Frontal cortex (tissue), 4 donors: ENCODE measurements at places on chromosomes 5 and 9. TPM values are rescaled to one million over a fixed set of nuclear protein-coding genes. Genes with fewer than 3 reads are reported as not detected.

Gene SMIM33
- not detected for total RNA-seq

Gene SLC6A18
- total RNA-seq = not detected

Gene MYO10
- total RNA-seq = 25.3 TPM

Gene HMMR
- 2.9 TPM for total RNA-seq

Gene PCDHA6
- total RNA-seq = 17.1 TPM

Gene DOCK8
- 2.4 TPM for total RNA-seq

Gene PPP3R2
- total RNA-seq = 0.41 TPM

Gene CDC25C
- 2.4 TPM for total RNA-seq

DNA sequence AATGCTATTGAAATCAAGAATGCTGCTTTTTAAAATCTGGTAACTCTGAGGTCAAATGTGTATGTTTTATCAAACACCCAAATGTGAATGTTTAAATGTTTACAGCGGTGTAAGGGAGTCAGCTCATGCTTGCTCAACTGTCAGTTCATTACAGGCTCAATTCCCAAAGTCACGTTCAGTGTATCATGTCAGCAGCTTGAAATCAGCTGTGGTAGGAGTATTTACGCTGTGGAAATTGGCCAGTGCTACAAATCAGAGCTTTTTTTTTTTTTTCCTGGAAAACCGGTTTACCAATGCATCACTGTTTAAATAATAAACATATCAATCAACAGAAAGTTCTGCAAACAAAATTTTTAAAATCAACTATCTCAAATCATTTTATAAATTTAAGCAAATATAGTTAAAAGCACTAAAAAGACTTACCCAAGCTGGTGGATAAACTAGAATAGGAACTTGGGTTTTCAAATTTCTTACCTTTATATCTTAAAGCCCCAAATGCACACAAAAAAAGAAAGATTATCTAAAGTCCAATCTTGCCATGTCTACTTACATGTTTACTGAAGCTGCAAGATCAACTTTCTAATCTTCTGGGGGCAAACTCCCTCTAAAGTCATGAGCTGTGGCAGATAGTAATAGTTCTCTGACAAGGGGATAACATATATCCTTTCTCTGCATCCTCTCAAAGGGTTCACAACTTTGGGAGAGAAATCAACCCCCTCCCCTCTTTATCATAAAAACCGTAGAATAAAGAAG lies 57.6 kb upstream of the GRAMD2B start:
- DNase-seq = no peak

DNA sequence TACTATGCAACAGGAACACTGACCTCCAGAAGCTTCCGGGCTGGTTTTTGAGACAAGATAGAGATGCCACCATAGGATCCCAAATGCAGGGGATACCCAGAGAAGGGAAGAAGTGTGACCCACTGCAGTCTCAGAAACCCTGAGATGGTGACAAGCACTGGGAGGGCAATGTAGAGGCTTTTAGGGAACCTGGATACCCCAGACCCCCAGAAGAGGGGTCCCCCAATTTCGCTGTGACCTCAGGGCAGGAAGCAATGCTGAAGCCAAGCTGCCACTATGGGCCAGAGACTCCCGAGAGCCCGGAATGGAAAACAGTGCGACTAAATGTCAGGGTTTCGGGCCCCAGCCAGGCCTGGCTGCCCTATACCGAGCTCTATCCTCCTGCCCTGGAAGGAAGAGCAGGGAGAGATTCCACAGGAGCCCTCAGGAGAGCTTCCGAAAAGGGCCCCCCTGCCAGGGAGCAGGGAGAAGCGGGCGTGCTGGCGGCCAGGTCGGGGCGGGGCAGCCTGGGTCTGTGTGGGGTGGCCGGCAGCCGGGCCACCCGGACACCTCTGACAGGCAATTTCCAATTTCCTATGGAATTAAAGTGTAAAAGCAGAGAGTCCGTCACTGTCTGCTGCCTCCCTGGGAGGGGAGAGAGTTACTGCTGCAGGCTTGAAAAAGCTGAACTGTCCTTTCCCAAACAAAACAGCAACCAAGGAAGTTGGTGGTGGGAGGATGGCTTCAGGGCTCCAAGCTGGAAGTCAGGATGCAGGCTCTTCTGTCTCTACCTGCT lies 154.2 kb downstream of the FGF18 start:
- no peak for DNase-seq

- no peak for DNase-seq
Observed at GRCh38 chr5:68254810-68255209, 39.3 kb downstream of the PIK3R1 start.

GRCh38 chr9:107213080-107213479 lies 70.0 kb upstream of the RAD23B start:
- no peak for DNase-seq

DNA sequence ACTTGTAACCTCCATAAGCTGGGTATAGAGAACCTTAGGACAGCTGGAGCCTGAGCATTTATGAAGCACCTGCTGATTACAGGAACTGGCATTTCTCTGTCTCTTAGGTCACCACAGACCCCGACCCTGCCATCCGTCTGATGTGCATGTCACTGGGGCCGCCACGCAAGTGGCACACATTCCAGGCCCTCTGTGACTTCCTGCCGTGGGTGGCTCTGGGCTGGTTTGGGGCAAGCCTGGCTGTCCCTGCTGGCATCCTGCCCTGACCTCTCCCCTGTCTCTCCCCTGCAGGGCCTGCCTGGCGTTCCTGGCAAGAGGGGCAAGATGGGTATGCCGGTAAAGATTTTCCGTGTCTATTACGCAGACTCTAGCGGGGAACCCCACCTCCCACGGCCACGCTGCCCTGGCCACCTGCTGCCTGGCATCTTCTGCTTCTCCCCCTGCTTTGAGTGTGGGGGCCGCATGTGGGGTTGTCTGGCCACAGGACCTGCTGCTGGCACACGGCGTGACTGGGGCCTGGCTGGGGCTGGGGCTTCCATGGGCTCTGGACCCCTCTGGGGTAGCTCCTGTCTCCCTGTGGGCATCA lies 55.4 kb downstream of the COL27A1 start:
- no peak for DNase-seq

GRCh38 chr5:23289162-23289561 lies 218.2 kb upstream of the PRDM9 start:
- DNase-seq = no peak

DNA sequence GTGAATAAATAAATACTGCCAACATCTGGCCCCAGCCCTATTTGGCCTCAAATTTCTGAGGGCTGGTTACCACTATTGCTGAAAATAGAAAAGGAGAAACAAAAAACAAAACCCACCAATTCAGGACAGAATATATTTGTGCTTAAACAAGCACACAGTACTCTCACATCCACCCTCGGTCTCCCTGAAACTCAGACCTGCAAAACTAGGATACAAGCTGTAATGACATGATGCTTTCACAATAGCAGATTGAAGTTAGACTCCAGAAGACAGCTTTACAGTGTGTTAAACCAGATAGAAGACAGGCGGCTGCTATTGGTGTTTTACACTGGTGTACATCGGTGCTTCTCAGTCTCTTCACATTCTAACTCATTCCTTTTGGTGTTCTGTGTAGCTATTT lies 214.9 kb upstream of the DMRT1 start:
- no peak for DNase-seq

GRCh38 chr5:15585128-15585527 lies 85.1 kb downstream of the FBXL7 start:
- DNase-seq = no peak

DNA sequence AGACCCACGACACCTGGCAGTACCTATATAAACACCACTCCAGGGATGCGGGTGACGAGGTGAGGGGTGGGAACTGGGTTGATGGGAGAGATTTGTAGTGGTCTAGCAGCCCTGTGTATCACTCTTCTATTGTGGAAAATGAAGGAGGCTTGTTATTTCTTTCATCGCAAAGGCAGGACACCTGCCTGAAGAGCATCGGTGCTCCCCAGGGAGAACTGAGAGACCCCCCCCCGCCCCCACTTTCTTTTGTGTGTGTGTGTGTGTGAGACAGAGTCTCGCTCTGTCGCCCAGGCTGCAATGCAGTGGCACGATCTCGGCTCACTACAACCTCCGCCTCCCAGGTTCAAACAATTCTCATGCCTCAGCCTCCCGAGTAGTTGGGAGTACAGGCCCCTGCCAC lies 8.3 kb upstream of the WDR5 start:
- DNase-seq = no peak

- no peak for DNase-seq
Observed at GRCh38 chr5:178238711-178239592, 6.3 kb upstream of the PHYKPL start.

GRCh38 chr9:126373241-126373640 lies 46.6 kb downstream of the MVB12B start:
- no peak for DNase-seq

GRCh38 chr9:8365466-8366160 lies 566.0 kb upstream of the DMAC1 start:
- DNase-seq = no peak

DNA sequence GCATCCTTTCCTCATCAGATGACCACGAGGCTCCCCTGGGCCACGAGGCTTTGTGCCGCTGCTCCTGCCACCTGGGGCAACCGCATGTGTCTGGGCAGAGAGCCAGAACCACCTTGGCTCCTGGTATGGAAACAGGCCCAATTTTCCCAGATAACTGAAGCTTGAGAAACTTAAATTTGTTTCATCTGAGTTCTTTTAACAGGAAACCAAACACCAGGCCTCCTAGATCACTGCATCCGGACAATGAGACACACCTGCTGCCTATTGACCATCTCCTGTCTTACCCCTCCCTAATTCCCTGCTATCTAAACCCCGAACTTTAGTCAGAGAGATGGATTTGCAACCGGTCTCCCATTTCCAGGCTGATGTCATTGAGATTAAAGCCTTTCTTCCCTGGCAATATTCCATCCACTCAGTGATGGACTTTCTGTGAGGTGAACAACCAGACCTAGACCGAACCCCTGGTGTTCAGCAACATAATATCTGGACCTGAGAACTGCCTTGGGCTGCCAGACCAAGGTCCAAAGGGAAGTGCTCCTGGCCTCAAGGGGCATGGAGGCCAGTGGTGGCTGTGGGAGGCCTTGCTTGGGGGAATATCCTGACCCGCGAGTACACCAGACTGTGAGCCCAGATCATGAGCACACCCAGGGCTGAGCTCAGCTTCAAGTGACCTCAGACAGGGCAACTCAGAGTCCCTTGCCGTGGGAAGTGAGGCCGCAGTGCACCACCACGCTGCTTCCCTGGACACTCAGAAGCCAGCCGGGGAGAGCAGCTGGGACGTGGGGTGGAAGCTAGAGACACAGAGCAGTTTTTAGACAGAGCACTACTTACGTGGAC lies 199.7 kb downstream of the HSPA4 start:
- DNase-seq = no peak

GRCh38 chr9:16899606-16900005 lies 29.1 kb upstream of the BNC2 start:
- DNase-seq = no peak

DNA sequence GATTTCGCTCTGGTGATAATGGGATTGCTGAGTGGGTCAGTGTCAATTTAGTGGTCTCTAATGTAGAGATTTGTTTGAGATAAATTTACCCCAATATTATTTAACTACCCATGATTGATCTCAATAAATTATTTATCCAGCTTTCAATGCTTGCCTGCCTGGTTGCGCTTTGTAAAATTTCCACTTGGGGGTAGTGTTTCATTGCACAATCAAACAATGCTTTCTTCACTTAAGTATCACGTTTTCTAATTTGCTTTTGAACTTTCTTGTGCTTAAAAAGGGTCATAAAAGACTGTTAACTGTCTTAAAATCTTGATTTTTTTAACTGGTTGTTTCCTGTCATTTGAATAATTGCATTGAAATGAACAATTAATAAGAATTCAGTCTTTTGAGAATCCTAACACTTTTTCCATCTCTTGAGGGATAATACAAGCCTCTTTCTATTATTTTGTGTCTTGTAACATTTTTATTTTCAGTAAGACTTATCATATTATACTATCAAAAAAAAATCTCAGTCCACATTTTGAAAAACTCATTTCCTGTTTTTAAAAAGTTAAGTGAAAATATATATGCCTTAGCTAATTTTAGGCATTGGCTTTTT lies 18.7 kb downstream of the HSD17B4 start:
- DNase-seq = no peak

DNA sequence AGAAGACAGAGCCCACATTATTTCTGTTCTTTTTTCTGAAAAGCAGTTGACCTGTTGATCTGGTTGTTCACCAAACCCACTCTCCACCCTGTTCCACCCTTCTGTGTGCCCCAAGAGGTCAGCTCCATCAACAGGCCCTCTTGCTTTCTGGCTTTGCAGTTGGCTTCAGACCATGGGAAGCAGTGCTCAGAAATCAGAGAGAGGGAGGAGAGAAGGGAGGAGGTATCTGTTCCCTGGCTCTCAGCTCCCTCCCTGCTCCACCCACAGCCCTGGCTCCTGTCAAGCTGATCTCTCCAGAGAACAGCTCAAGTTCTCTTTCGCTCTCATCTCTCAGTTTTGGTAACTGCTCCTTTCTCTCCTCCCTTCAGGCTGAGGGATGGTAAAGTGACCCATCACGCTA lies 144.2 kb upstream of the RAI14 start:
- DNase-seq = no peak

DNA sequence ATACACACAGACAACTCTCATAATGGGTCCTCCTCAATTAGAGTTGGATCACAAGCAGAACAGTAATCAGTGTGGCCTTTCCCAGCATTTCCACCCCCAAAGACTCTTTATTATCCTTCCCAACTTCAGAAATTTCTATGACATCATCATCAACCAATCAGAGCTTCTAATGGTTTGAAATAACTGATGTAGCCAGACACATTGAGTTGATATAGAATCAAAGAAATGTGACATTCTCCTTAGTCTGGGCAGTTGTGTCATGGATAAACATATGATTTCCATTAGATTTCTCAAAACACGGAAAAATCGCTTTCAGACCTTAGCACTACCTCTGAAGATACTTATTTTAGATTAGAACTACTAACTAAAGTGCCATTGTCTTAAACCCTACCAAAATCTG lies 75.7 kb upstream of the NFIB start:
- no peak for DNase-seq

DNA sequence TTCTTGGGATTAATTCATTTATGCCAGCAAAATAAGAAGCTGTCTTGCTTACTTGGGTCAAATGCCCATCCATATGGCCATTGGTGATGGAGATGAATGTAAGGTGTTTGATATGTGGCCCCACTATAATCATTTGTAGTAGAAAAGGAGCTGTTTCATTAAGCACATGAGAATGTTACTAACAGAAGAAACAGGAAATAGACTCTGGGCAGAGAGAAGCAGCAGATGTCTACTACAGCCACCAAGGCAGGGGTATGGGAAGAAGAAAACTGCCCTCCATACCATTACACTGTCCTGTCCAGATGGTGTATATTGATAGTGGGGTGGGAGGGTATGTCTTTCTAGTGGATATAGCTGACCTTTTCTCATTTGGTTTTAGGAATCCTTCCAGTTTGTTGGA lies 386.6 kb upstream of the CLINT1 start:
- no peak for DNase-seq

DNA sequence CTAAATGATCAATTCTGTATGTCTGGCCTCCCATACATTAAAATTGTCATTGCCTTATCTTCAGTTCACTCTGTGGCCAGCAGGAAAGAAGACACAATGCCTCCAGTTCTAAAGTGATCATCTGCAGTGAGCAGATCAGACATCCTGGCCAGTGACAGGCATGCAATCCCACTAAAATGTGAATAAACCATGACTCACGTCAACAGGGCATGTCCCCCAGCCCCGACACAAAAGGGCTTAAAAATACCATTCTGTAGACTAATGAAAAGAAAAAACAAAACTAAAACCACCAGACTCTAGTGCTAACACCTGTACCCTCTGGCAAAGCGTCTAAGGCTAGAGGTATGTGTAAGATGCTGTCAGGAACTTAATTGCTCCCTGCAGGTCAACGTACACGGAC lies 38.5 kb downstream of the DDX31 start:
- no peak for DNase-seq

GRCh38 chr9:89750117-89750791 lies 145.4 kb downstream of the GADD45G start:
- DNase-seq = no peak

- DNase-seq = no peak
Observed at GRCh38 chr9:133400292-133400691, 17.5 kb downstream of the REXO4 start.
